Ecto neural progenitor cell (in vitro differentiated cells): ENCODE measurements at places on chromosomes 2 and 18.

DNA sequence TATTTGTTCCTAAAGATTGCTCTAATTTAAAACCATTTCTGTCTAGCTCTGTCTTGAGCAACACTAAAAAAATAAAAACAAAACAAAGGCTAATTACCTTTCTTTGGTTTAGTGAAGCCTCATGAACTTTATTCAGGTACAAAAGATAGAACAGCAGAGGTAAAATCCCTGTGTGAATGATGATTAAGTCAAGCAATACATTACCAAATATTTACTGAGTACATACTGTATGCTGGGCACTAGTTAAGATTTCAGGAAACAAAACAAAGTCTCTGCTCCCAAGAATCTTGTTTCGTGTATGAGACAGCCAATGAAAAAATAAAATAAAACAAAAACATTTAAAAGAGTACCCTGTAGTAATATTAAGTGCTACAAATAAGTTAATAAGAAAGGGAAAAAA lies 257.5 kb downstream of the RND3 start:
- no peak for DNase-seq

DNA sequence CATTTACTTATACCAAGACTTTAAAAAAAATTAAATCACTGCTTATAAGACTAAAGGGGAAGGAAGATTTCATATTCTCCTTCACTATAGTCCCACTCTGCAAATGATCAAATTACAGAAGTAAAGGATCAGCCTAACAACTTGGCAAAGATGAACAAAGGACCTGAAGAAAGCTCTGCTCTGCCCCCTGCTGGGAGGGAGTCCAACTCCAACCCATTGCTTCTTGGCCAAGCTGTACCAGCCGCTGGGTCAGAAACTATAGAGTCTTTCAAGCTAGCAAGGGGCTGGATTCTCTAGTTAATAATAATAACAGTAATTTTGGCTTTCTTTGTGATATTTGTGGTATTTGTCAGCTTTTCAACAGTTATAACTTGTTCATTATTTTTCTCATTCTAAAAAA lies 927.0 kb upstream of the CRIM1 start:
- DNase-seq, result no peak

- no peak for DNase-seq
Observed at GRCh38 chr2:37585982-37586621, 85.3 kb downstream of the CDC42EP3 start.

DNA sequence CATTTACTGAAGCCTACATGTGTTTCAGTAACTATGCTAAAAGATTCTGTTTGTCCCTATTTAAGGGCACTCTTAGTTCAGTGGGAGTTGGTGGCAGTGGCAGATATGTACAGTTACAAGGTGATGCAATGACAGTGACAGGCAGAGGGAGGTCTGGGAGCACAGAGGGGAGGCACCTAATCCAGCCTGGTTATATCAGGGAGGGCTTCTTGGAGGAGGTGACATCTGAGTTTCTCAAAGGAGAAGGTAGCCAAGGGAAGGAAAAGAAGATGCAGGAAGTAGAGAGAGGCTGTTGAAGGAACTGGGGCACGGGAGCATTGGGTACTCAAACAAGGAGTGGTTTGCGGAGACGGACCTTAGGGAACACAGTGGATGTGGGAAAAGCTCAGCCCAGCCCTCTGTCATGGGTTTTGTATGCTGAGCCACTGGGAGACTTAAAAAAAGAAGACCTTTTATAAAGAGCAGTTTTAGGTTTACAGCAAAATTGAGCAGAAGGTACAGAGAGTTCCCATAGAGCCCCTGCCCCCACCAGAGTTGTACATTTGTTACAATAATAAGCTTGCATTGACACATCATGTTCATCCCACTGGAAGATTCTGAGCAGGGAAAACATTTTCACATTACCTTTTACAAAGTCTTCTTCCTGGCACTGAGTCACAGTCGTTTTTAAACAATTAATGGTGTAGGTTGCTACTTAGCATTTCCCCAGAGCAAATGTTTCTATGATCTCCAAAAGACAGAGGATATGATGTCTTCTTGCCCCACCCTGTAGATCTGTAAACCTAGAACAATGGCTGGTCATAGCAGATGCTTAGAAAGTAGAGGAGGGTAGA lies 83.0 kb upstream of the TAF1B start:
- DNase-seq, result no peak

DNA sequence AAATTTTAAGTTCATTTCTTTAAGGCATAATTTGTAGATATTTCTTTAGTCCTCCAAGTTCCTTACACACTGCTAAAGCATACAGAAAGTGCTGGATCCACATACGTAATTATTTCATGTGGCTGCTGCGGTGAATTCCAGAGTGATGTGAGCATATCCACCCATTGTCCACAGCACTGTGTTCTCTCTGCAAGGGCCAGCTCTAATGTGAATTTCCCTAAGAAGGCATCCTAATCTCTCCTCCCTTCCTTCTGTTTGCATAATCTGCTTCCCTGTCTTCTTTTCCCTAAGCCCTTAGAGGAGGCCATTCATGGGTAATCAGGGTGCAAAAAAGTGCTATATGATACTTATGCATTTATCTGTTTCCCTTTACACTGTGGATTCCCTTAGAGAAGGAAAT lies 57.2 kb downstream of the COBLL1 start:
- no peak for DNase-seq

- DNase-seq, result no peak
Observed at GRCh38 chr2:207254591-207255464, 89.1 kb upstream of the KLF7 start.

DNA sequence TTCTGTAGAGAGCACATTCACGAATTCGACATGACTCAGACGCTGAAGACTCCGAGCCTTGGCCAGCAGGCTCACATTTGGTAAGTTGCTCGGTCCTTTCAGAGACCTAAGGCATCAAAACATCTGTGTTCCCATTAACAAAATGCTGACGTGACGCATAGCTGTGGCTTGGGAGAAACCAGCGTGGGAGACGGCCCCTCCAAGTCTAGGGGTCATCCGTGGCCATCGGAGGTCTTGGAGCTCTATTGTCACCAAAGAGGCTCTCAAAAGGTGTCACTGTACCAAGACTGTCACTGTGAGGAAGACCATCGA lies 14.9 kb downstream of the FBLN7 start:
- DNase-seq, result no peak

DNA sequence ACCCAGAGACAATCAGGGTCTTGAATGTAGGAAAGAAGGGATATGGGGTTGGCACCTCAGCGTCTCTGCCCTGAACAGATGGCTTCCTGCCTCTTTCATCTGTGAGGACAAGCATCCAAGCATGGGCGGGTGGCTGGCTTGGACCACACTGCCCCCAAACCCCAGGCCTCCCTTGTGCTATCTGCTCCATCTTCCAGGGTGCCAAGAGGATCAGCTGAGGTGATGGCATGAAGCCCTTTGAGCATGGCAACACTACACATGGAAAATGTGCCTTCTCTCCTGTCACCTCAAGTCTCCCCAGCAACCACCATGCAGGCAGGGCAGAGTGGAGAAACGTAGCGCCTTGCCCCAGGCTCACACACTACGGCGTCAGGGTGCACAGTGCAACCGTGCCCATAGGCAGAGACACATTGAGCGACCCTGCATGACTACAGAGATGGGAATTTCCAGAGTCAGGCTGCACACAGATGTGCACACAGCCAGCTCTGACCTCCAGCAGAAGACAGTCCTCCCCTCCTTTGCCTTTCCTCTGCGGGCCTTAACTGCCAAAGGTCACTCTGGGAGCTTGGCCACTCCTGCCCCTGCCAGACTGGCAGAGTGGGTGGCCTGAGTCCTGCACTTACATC lies 1.5 kb downstream of the KCNIP3 start:
- no peak for DNase-seq

DNA sequence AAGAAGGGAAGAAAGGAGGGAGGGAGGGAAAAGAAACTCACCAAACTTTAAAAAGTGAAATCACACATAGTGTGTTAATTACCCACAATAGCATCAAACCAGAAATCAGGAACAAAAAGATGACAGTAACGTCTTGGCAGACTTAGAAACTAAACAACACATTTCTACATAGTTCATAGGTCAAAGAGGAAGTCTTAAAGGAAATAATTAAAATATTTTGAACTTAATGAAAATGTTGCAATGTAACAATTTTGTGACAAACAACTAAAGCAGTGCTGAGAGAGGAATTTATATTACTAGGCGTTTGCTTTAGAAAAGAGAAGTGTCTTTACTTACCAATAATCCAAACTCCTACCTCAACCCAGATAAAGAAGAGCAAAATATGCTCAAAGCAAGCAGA lies 505.0 kb upstream of the ID2 start:
- DNase-seq, result no peak

DNA sequence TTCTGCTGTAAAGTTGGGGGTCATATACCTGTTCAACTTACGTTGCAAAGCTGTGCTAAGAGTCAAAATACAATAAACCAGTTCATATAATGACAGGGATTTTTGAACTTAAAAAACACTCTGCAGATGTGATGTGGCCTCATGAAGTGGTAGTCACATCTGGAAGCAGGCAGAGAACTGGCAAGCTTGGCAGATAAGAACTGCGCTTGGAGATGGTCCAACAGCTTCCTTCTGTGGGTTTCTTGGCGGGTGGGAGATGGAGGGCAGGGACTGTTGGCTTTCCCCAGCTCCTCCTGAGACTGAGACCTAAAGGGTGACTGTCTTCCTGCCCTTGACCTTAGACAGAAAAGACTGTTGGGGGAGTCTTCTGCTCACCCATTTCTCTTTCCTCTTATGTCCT lies 140.4 kb downstream of the CTIF start:
- DNase-seq, result no peak

GRCh38 chr2:29202819-29203495 lies 87.7 kb downstream of the CLIP4 start:
- DNase-seq, result no peak

- DNase-seq, result no peak
Observed at GRCh38 chr2:174383796-174384195, 11.7 kb upstream of the SCRN3 start.

DNA sequence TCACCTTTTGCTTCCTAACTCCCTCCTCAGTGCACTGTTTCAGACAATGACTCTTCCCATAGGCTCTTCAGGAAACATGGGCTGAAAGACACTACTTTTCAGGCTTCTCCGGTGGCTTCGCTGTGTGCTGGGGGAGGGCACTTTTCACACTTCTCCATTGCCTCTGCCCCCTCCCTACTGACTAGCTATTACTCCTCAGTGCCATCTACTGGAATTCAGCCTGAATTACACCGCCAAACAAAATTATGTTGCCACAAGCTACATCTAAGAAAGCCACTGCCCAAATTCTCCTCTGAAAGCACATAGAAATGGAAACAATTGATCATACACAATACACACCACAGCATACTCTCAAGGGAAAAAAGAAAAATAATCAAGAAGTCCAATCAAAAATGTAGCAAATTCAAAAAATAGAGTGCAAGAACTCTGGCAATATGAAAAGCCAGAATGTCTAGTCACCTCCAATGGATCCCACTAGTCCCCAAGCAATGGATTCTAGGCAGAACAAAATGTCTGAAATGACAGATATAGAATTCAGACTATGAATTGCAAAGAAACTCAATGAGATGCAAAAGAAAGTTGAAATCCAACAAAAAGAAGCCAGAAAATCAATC lies 1139.4 kb upstream of the GYPC start:
- DNase-seq, result no peak

- DNase-seq, result no peak
Observed at GRCh38 chr2:71498261-71498701, 44.9 kb downstream of the DYSF start.
